CD8-positive, alpha-beta memory T cell (primary cell): ENCODE measurements at places on chromosomes 7 and 10.
A peak's percentile ranks its signal among the peaks of the same experiment; 100 is the strongest.

DNA sequence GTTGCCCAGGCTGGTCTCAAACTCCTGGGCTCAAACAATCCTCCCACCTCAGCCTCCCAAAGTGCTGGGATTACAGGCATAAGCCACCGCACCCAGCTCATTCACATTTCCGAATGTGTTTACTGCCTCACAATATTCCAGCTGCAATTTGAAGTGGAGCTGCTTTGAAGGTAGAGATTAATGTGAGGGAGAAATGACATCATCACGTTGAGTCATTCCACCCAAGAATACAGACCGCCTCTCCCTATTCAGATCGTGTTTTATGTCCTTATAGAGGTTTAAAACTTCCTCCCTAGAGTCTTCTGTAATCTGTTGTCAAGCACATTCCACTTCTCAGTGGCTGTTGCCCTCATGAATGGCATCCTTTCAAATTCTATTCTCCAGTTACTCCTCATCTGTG lies 100.4 kb upstream of the PDGFA start:
- peaks cover 45% of the 10 kb centered on the region for H3K4me1 ChIP-seq
- no peak for DNase-seq
- peak overlapping the region; percentile 9 for H3K4me3 ChIP-seq
- H3K27me3 ChIP-seq: no peaks in the 10 kb centered on the region
- H3K36me3 ChIP-seq: no peaks in the 10 kb centered on the region

DNA sequence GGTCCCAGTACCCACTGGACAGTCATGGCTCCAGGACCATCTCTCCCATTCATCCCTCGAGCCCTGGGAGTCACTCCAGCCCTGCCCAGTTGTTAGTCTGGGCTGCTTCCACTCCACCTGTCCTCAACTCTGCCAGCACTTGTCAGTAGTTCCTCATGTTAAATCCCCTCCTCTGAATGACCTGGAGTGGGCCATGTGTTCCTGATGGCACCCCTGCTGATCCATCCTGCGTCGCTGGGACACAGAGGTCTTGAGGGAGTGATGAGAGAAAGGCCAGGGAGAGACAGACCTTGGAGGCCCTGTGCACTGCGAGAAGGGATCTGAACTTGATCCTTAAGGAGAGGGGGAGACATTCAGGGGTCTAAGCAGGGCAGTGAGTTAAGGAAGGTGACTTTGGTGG lies 174.9 kb downstream of the GRID1 start:
- no peak overlapping the region for H3K27ac ChIP-seq
- H3K36me3 ChIP-seq: no peaks in the 10 kb centered on the region
- H3K27me3 ChIP-seq: no peaks in the 10 kb centered on the region
- DNase-seq: no peak

- H3K4me3 ChIP-seq: no peak overlapping the region
- no peak overlapping the region for H3K27ac ChIP-seq
- H3K36me3 ChIP-seq: peaks cover 24% of the 10 kb centered on the region
- no peak for DNase-seq
Observed at GRCh38 chr7:138565451-138566114, 105.5 kb downstream of the TRIM24 start.

DNA sequence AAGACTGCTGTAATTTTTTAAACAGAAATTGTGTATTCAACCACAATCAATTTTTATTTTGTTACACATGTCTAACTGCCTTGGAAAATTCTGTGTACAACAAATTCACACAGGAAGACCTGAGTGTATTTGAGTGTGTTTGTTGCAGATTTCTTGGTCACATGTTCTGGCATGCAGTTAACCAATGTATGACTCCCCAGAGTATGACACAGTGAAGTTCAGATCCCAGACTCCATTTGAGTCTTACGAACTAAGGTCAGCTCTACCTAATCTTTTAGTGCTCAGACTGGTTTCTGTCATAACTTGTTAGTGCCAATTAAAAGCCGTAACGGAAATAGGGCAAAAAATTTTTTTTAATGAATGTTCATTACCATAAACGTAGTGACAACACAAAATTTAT lies 5.8 kb downstream of the GNAI1 start:
- DNase-seq: no peak
- H3K27ac ChIP-seq: no peak overlapping the region
- no peaks in the 10 kb centered on the region for H3K4me1 ChIP-seq

GRCh38 chr10:61021926-61022325 lies 77.9 kb upstream of the RHOBTB1 start:
- DNase-seq: no peak
- H3K4me1 ChIP-seq: no peaks in the 10 kb centered on the region
- H3K36me3 ChIP-seq: no peaks in the 10 kb centered on the region
- no peaks in the 10 kb centered on the region for H3K27me3 ChIP-seq
- no peak overlapping the region for H3K4me3 ChIP-seq

DNA sequence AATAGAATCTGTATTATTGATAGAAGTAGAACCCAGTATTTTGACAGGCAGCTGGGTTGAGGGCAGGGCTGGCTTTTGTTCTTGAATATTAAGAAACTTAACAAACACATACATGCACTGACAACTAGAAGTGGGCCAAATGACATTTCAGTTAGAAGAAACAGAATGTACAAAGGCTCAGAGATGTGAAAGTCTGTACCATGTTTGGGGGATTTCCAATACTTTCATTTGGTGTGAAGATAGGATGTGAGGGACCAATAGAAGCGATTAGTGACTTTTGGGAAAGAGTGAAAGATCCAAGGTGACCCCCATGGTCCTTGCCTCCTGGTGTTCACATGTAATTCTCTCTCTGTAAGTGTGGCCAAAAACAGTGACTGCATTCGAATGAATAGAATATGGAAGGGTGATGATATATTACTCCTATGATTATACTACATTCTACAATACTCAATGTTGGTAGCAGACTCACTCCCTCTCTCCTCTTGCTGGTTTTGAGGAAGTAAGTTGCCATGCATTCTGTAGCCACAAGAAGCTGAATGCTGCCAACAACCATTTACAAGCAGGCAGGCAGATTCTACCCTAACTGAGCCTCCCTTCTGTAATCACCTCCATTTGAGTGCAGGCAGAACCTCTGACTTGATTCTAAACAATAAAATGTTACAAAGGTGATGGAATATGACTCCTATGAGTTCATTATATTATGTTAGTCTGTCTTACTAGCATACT lies 151.4 kb downstream of the TMEM168 start:
- H3K4me1 ChIP-seq: no peaks in the 10 kb centered on the region
- no peak for DNase-seq
- H3K4me3 ChIP-seq: no peak overlapping the region
- no peaks in the 10 kb centered on the region for H3K36me3 ChIP-seq
- H3K27ac ChIP-seq: no peak overlapping the region
- no peaks in the 10 kb centered on the region for H3K27me3 ChIP-seq

DNA sequence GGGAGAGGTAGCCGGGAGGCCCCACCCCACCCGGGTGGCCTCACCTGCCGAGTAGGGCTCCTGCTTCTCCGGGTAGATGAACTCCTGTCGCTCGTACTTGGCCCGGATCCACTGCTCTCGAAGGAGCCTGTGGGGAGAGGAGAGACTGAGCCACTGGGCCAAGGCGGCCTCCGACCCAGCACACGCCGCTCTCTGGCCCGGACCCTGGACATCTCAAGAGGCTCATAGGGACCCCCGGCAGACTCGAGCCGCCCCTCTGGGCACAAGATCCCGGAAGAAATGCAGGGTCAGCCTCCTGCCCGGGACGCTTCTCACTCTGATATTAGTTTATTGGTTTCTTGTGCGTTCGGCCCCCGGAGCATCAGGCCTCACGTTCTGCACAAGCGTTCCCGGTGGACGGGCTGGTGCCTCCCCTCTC lies 34.5 kb downstream of the ADAP1 start:
- H3K4me1 ChIP-seq: peaks cover 32% of the 10 kb centered on the region
- peak; percentile 0 for DNase-seq
- H3K27ac ChIP-seq: no peak overlapping the region
- H3K36me3 ChIP-seq: no peaks in the 10 kb centered on the region
- H3K27me3 ChIP-seq: no peaks in the 10 kb centered on the region

- no peaks in the 10 kb centered on the region for H3K36me3 ChIP-seq
- H3K27me3 ChIP-seq: no peaks in the 10 kb centered on the region
- peaks cover 6% of the 10 kb centered on the region for H3K4me1 ChIP-seq
- no peak overlapping the region for H3K4me3 ChIP-seq
- no peak overlapping the region for H3K27ac ChIP-seq
Observed at GRCh38 chr10:60789340-60789739, 11.1 kb downstream of the CDK1 start.

GRCh38 chr10:68957654-68958053 lies 1.7 kb downstream of the DDX21 start:
- peak overlapping the region; percentile 91 for H3K4me3 ChIP-seq
- H3K27ac ChIP-seq: peak overlapping the region; percentile 98
- H3K27me3 ChIP-seq: no peaks in the 10 kb centered on the region

- no peaks in the 10 kb centered on the region for H3K4me1 ChIP-seq
- DNase-seq: no peak
- H3K27ac ChIP-seq: no peak overlapping the region
- no peak overlapping the region for H3K4me3 ChIP-seq
- H3K27me3 ChIP-seq: no peaks in the 10 kb centered on the region
Observed at GRCh38 chr10:123766012-123766411, 99.9 kb downstream of the GPR26 start.

GRCh38 chr7:98870807-98871491 lies 1.1 kb upstream of the TMEM130 start:
- H3K36me3 ChIP-seq: no peaks in the 10 kb centered on the region
- peaks cover 11% of the 10 kb centered on the region for H3K27me3 ChIP-seq
- no peak for DNase-seq
- no peak overlapping the region for H3K27ac ChIP-seq
- no peak overlapping the region for H3K4me3 ChIP-seq

GRCh38 chr10:9668411-9668810 lies 1349.3 kb upstream of the CELF2 start:
- no peaks in the 10 kb centered on the region for H3K4me1 ChIP-seq
- no peaks in the 10 kb centered on the region for H3K27me3 ChIP-seq
- H3K4me3 ChIP-seq: no peak overlapping the region
- H3K36me3 ChIP-seq: no peaks in the 10 kb centered on the region
- no peak overlapping the region for H3K27ac ChIP-seq

DNA sequence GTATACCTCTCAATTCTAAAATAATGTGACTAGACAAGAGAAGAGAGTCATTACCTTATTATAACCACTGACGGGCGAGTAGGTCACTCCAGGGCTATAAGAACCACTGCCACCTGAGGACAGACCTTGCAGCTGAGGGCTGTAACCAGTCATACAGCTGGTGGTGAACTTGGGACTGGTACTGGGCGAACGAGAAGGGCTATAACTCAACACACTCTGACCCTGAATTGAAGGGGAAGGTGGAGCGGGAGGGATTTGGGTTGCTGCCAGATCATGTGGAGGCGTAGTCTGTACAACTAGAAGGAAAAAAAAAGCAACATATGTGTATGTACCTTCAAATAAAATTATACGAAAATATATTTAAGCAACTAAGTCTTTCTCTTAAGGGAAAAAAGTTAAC lies 3.4 kb downstream of the TMEM209 start:
- no peaks in the 10 kb centered on the region for H3K27me3 ChIP-seq
- H3K36me3 ChIP-seq: peaks cover 13% of the 10 kb centered on the region
- DNase-seq: no peak
- H3K4me3 ChIP-seq: no peak overlapping the region

- no peak overlapping the region for H3K4me3 ChIP-seq
- no peaks in the 10 kb centered on the region for H3K27me3 ChIP-seq
- no peaks in the 10 kb centered on the region for H3K36me3 ChIP-seq
- no peak for DNase-seq
- H3K4me1 ChIP-seq: peaks cover 2% of the 10 kb centered on the region
- H3K27ac ChIP-seq: no peak overlapping the region
Observed at GRCh38 chr10:124158592-124158991, 65.2 kb upstream of the CHST15 start.

- no peak overlapping the region for H3K4me3 ChIP-seq
- no peak for DNase-seq
- no peak overlapping the region for H3K27ac ChIP-seq
Observed at GRCh38 chr10:932589-932988, 1.1 kb upstream of the LARP4B start.

DNA sequence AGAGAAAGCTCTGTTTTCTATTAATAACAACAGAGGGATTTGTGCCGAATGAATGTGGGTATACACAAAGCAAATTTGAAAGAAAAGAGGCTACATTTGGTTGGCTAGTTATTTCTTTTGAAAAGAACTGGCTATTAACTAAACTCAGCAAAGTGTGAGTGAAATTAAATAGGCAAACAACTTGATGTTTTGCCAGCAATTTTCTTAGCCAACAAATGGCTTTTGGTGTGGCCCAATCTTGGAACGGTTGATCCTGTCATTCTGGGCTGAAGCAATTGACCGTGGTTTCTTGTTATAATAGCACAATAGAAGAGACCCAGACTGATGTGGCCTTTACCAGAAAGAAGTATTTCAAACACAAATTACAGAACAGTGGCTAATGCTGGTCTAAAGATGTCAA lies 898.6 kb downstream of the KCNMA1 start:
- no peak for DNase-seq
- no peaks in the 10 kb centered on the region for H3K27me3 ChIP-seq
- H3K36me3 ChIP-seq: no peaks in the 10 kb centered on the region
- H3K27ac ChIP-seq: no peak overlapping the region
- H3K4me3 ChIP-seq: no peak overlapping the region

GRCh38 chr7:25789701-25790640 lies 362.0 kb upstream of the NFE2L3 start:
- H3K4me1 ChIP-seq: no peaks in the 10 kb centered on the region
- no peak for DNase-seq
- H3K27ac ChIP-seq: no peak overlapping the region
- H3K27me3 ChIP-seq: no peaks in the 10 kb centered on the region
- no peak overlapping the region for H3K4me3 ChIP-seq

- no peak overlapping the region for H3K27ac ChIP-seq
- no peaks in the 10 kb centered on the region for H3K36me3 ChIP-seq
- no peak for DNase-seq
- no peak overlapping the region for H3K4me3 ChIP-seq
- H3K27me3 ChIP-seq: no peaks in the 10 kb centered on the region
Observed at GRCh38 chr10:116848032-116848943, 1.0 kb upstream of the ENO4 start.

DNA sequence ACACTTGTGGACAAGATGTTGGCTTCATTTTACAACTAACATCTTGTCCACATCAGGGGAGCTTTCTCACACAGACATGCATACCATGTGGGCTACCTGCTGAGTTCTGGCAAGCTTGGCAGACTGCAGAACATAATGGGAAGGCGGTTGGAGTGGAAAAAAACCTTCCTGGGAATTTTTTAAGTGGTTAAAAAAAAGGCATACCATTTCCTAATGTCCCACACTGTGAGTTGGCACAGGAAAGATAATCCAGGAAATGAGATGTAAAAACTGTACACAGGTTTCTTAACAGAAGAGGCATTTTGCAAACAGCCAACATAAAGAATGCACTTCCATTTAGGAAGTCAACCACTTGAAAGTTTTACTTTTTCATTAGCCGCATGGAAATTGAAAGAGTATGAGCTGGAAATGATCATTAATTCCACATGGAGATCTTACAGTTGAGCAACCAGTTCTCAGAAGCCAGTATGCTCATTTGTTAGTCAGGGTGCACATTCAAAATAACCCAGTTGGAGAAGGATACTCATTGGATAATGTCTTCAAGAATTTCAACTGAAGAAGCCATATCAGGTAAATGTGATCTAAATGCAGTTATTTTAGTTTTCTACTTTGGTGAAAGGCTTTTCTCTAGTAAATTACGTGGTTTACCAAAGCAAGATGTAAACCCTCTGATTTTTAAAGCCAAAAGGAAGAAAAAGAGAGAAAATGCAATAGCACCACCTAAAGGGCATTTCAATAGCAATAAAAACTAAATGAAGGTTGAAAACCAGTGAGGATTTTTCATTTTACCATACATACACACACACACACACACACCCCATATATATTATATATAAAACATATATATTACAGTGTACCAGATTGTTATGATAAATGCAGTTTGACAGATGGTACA lies 194.0 kb downstream of the TAX1BP1 start:
- H3K27me3 ChIP-seq: no peaks in the 10 kb centered on the region
- no peak overlapping the region for H3K4me3 ChIP-seq
- H3K36me3 ChIP-seq: no peaks in the 10 kb centered on the region
- DNase-seq: no peak
- H3K27ac ChIP-seq: no peak overlapping the region
- no peaks in the 10 kb centered on the region for H3K4me1 ChIP-seq
